Mammary epithelial cell (primary cell): ENCODE measurements at places on chromosomes 5 and 9.

GRCh38 chr5:469752-470483 is 26.9 kb downstream of the EXOC3 start:
- DNase-seq: no peak

DNA sequence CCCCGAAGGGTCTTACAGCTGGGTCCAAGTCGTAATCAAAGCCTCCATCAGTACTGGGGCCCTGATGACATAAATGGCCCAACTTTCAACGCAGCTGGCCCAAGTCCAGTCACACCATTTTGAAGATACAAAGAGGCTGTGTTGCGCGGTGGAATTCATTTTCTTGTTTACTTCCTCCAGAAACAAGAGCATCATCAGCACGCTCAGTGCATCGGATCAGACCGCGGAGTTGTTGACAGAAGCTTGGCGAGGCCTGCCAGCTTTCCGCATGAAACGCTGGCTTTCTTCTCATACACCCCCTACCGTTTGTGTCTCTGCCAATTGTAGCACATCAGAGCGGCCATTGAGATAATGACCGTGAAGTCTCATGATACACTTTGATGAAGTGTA is 101.7 kb upstream of the SPATA31D4 start:
- no peak for DNase-seq

DNA sequence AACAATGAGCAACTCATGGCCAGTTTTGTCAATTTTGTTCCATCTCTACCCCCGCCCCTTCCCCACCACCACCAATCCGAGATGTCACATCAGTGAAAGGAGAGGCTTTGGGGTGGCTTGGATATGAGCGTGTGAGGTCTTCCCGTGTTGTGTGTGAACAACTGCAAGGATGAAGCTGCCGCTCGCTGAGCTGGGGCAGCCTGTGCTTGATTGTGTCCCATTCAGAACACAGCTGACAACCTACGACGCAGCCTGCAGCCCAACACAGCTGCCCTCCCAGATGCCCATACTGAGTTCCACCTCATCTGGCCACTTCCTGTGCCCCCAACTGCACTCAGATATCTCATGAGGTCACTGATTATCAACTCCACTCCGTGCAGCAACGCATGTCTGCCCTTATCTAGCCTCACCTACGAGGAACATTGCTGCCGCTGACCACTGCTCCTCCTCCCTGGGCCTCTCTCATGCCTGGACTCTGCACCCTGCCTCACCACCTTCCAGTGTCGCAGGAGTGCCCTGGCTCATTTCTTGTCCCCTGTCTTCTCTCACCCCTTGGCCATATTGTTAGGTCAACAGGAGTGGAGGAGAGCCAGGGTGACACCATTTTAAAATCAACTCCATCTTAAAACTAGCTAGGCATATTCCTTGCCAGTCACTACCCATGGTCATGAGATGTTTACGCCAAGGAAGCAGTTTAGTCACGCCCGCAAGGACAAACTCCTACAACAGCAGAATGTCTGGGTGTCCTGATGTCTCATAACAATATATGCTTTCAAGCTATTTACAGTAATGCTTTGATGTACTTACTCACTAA is 7.3 kb upstream of the IL4 start:
- DNase-seq: no peak

- DNase-seq: no peak
Observed at GRCh38 chr5:120372899-120373298, 91.2 kb upstream of the PRR16 start.

DNA sequence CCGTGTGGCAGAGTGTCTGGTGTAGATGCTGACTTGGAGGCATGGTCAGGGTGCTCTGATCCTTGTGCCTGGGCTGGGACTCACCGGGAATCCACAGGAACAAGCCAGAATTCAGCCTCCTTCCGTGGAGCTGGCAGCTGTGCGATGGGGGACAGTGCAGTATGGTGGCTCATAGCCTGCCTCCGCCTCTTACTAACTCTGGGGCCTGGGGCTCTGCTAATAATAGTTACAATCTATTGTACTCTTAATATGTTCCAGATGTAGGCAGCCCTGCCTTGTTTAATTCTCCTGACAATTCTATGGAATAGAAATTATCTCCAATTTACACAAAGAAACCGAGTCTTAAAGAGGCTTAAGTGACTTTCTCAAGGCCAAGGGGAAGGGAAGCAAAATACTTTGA is 77.6 kb downstream of the PCDH1 start:
- no peak for DNase-seq
